Lung (tissue), 17 donors: ENCODE measurements at places on chromosomes 5 and 9.

DNA sequence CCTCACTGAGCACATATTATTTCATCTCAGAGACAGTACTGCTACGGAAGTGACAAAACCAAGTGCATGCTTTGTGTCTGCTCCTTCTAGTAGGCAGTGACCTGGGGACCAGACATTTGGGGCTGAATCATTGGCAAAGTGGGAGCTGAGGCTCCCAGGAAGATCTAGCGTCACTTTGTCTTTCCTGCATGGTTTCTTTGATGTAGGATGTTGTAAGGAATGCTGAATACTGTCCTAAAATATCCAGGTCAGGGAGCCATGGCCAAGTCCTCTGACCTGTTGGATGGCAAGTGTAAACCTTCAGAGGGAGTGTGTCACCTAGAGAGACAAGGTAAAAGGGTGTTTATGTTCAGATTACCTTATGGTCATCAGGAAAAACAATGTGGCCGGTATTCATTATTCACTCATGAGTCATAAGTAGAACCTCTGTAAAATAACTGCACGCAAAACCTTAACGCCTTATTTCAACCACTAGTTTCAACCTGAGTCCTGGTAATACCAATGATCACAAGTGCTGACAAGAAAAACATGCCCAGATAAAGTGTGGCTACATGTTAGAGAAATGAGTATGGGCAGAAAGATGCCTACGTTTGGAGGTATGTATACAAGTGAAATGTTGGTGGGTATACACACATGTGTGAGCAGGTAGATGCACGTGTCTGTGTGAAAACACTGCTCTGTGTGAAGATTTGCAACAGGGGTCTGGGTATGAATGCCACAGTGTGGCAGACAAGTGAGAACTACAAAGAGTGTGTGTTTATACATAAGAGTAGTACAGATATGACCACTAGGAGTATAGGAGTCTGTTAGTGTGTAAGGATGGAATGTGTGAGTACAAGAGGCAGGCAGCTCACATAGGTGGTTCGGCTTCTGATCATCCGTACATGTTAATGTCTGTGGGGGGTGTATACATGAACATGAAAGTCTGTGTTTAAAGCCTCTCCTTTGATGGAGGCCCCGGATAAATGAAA lies 263.9 kb downstream of the SPOCK1 start:
- H3K4me1 ChIP-seq: no peaks in the 10 kb centered on the region
- no peaks in the 10 kb centered on the region for H3K36me3 ChIP-seq
- no peak for DNase-seq
- H3K27me3 ChIP-seq: peaks cover 5% of the 10 kb centered on the region
- no peak overlapping the region for H3K27ac ChIP-seq
- H3K4me3 ChIP-seq: no peak overlapping the region

DNA sequence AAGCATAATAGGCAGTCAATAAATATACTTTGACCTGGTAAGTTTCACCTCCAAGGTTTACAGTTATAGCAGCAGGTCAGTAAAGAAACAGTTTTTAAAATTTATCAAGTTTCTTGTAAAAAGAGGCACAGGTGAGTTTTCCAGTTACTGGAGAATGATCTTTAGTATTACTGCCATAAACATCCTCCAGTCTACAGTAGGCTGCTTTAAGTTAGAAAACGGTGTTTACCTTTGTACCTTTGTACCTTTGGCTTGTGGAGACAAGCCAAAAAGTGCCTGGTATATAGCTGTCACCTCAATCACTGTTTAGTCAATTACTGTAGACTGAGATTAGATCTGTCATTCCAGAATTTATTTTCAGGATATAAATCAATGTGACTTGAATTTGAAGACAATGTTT lies 42.7 kb upstream of the SRFBP1 start:
- no peaks in the 10 kb centered on the region for H3K27me3 ChIP-seq
- H3K36me3 ChIP-seq: no peaks in the 10 kb centered on the region
- no peak overlapping the region for H3K27ac ChIP-seq
- no peak overlapping the region for H3K4me3 ChIP-seq
- DNase-seq: no peak

- H3K27me3 ChIP-seq: peaks cover 31% of the 10 kb centered on the region
- no peak overlapping the region for H3K27ac ChIP-seq
- H3K4me1 ChIP-seq: no peaks in the 10 kb centered on the region
- no peaks in the 10 kb centered on the region for H3K36me3 ChIP-seq
These were observed 88.0 kb downstream of the LMX1B start for GRCh38 chr9:126701813-126702140.

DNA sequence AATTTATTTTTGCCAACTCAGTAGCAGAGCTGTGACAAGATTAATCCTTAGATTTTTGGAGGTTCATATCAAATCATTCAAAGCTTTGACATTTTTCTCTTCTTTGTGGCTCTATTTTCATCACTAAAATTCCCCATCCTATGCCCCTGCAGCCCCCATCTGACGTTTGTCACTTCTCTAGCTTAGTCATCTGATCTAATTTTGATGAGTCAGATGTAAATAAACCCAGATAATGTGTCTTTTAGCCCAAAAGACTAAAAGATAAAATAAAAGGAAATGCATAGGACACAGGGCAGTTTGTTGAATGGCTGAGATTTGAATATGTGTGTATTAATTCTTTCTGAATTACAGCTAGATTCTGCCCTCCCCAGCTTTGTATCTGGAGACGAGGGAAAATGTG lies 897 bp upstream of the HSPB3 start:
- no peaks in the 10 kb centered on the region for H3K27me3 ChIP-seq
- H3K4me3 ChIP-seq: no peak overlapping the region
- peaks cover 4% of the 10 kb centered on the region for H3K4me1 ChIP-seq
- H3K27ac ChIP-seq: peak overlapping the region; percentile 81

GRCh38 chr5:146682899-146683532 lies 167.0 kb upstream of the GPR151 start:
- H3K27me3 ChIP-seq: no peaks in the 10 kb centered on the region
- H3K4me3 ChIP-seq: no peak overlapping the region
- no peaks in the 10 kb centered on the region for H3K4me1 ChIP-seq
- no peaks in the 10 kb centered on the region for H3K36me3 ChIP-seq
- H3K27ac ChIP-seq: no peak overlapping the region
